ENCODE measurements at places on chromosomes 12 and 14. TPM values are rescaled to one million over a fixed set of nuclear protein-coding genes. Genes with fewer than 3 reads are reported as not detected.
A peak's percentile ranks its signal among the peaks of the same experiment; 100 is the strongest.

NRL gene
- 1.1 TPM for total RNA-seq

NEDD1 gene
- total RNA-seq: 14.6 TPM

FAM186B gene
- total RNA-seq: 0.30 TPM

PAPLN gene
- 21.4 TPM for total RNA-seq

GPR68 gene
- total RNA-seq: 6.3 TPM

TMTC1 gene
- 84.6 TPM for total RNA-seq

ANKS1B gene
- total RNA-seq: 37.0 TPM

FAM222A gene
- total RNA-seq: 0.52 TPM

ETFRF1 gene
- 25.3 TPM for total RNA-seq

GRCh38 chr14:74546416-74546815 lies 52.9 kb downstream of the ISCA2 start:
- no peak for DNase-seq

- no peak for DNase-seq
These were observed 19.5 kb downstream of the GPR68 start for GRCh38 chr14:91225025-91225424.

DNA sequence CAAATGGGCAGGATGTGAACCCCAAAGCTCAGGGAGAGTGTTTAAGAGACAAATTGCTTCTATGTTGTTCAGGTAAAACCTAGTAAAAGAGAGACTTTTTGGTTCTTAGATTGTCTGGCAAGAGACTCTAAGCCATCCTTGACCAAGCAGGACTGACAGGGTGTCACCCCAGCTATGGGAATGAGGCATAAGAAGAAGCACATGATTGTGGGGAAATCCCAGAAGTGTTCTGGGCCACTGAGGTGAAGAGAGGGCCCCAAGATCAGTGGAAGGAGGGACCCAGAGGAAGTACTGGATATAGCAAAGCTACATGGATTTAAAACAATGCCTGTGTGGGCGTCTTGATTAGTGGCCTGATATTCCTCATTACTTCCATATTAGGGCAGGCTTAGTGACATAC lies 99.0 kb downstream of the SAMD4A start:
- DNase-seq: no peak

DNA sequence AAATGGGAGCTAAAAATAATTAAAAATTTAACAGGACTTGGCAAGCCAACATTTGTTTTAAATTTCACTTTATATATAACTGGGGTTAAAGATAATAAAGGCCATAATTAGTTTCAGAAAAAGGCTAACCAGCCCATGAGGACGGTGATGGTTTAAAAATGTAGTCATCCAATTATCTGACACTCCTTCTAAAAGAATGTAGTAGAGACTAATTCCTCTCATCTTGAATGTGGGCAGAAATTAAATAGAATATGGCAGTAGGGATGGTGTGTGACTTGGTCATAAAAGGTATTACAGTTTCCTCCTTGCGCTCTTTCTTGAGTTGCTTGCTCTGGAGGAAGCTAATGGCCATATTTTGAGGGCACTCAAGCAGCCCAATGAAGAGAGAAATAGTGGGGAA lies 49.1 kb upstream of the PTPRB start:
- no peak for DNase-seq

DNA sequence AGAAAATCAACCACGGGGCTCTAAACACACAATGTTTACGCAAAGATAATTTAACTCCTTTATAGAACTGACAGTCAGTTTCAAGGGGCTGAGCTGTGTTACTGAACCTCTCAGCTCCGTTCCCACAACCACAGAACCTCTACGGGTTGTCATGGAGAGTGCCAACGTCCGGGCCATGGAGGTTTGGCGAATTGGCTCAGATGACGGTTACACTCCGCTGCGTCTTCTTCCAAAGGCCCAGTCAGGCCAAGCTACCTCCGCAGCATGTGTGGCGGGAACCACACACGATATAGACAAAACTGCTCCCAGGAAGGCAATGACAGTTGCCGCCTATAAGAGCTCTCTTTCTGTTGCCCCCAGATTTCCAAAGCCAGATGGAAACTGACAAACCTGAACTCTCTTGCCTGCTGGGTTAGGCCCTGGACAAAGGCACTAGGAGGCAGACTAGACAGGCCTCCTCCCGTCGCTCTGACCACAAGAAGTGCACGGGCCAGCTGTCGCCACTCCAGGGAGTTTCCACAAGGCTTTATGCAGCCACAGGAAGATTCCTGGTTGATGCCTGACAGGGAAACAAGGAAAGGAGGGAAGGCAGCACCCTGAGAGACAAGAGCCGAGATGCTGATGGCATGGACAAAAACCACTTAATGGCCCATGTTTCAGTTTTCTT lies 30.3 kb downstream of the CCDC88C start:
- DNase-seq: no peak

GRCh38 chr12:130127532-130127911 lies 34.7 kb upstream of the FZD10 start:
- DNase-seq: no peak

DNA sequence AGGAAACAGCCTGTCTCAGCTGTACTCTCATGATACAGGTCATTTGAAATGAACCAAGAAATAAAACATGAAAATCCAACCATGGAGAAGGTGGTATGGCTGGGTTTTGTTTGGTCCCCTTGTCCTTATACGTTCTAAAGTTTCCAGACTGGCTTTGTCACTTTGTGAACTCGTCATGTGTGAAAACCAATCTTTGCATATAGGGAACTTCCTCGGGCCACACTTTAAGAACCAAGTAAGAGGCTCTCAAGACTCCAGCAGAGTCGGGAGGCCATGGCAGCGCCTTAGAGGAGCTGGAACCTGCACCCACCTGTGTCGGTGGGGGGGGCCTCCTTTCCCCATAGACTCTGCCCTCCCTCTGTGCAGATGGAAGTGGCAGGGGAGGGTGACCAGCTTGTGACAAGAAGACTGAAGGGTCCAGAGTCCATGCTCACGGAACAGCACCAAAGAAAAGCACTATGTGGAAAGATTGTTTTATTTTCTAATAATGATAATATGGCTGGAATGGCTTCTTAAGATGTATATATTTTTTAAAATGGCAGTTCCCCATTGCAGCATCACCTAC lies 125.3 kb downstream of the ESRRB start:
- DNase-seq: peak; percentile 27

- DNase-seq: peak; percentile 95
These were observed at the start of gene RIMKLB for GRCh38 chr12:8697476-8698131. RIMKLB (plus strand) TSS chr12:8697991; CDS start chr12:8713867, 15,876 bp downstream.

GRCh38 chr14:63922696-63923421 lies 70.1 kb downstream of the SYNE2 start:
- DNase-seq: no peak

DNA sequence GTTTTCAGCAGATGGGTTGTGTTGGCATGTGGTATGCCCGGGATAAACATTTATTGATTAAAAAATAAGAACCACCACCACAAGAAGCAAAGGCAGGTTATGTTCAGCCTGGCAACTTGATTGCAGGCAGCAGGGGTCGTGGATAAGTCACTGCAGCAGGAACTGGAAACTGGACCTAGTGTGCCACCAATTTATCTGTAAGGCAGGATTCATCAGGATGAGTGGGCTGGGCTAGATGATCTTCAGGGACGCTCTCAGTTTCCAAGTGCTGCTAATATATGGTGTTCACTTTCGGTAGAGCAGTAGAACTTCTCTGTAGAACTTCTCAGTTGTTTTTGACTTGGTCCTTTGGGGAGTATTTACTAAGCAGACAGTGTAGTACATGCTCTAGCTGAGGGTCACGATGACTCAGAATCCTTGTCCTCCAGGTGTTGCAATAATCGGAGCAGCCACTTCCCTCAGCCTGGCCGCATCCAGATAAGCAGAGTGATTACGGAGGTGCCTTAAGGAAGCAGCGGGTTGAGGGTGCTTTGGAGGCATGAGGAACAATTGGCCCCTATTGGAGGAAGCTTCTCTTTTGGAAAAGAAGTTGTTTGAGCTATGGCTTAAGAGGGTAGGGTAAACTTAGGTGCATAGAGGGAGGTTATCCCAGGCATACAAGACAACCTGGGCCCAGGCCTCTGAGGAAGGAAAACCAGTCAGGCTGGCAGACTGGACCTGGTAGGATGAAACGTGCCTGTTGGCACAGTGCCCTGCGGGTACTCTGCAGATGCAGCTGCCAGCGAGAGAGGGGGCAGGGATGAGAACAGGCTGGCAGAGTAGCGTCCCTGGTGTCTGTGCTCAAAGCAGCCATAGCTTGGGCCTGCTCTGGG lies 104.0 kb downstream of the GPR135 start:
- DNase-seq: peak; percentile 78

DNA sequence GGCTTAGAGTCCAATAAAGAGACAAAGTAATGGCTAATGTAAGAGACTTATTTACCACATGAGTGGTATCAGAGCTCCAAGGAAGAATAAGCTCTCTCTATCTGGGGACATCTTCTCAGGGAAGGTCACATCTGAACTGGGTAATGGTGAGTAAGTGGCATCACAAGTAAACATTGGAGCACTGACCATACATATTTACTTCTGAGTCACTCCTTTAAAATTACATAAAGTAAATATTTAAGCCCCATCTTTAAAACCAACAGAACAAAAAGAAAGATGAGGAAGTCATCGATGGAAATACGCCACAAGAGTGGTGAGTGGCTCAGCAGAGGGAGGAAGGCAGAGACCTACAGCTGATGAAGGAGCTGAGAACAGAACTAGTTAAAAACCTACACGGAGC lies 159.9 kb downstream of the DUSP6 start:
- DNase-seq: no peak

DNA sequence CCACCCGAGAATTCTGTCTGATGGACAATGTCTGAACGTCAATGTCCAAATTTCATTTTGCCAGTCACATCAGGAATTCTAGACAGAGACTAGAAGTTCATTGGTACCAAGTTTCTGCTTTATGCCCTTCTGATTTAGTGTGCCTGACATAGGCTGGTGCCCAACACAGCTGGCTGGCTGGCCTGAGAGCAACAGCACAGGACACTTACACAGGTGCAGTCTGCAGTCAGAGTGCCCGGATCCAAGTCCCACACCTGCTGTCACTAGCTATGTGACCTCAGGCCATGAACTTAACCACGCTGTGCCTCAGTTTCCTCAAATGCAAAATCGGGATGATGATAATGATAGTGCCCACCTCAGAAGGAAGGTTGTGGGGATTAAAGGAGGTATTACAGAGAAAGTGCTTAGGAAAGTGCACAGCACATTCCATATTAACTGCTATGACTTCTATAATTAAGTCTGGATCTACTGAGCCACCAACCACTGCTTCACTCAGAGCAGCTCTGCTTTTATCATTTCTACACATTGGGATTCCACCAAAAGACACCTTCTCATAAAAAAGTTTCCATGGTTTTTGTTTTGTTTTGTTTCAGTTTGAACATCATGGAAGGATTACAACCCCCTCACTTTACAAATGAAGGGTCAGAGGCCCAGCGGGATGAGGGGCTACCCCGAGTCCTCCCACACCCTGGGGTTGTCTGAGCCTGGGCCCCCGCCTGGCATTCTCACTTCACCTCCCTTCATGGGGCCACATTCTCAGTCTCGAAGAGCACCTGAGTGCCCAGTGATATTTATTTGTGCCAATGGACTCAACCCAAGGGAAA lies 168.8 kb upstream of the BCL2L14 start:
- no peak for DNase-seq

GRCh38 chr14:90577661-90578282 lies 180.9 kb downstream of the CALM1 start:
- peak; percentile 66 for DNase-seq

DNA sequence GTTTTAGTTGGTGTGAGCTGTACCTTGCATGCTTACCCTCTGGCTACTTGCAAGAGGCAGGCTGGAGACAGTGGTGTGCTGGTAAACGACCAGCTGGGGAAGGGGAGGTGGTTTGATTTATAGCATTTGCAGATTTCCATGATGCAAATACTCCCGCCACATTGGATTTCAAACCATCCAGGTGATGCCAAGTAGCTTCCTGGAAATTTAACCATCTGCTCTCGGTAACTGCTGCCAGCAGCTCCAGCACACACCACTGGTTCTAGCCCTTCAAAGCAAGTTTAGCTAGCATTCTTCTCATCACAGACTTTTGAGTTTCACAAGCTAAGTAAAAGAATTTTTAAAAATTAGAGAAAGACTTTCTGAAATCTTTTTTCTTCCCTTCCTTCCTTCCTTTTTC lies 104.5 kb upstream of the AMIGO2 start:
- DNase-seq: no peak

- DNase-seq: no peak
These were observed 213.1 kb upstream of the FLRT2 start for GRCh38 chr14:85316701-85317410.

GRCh38 chr12:26580619-26581018 lies 252.4 kb downstream of the ITPR2 start:
- no peak for DNase-seq

- DNase-seq: no peak
These were observed 1.9 kb upstream of the DYNC1H1 start for GRCh38 chr14:101962503-101962874.

DNA sequence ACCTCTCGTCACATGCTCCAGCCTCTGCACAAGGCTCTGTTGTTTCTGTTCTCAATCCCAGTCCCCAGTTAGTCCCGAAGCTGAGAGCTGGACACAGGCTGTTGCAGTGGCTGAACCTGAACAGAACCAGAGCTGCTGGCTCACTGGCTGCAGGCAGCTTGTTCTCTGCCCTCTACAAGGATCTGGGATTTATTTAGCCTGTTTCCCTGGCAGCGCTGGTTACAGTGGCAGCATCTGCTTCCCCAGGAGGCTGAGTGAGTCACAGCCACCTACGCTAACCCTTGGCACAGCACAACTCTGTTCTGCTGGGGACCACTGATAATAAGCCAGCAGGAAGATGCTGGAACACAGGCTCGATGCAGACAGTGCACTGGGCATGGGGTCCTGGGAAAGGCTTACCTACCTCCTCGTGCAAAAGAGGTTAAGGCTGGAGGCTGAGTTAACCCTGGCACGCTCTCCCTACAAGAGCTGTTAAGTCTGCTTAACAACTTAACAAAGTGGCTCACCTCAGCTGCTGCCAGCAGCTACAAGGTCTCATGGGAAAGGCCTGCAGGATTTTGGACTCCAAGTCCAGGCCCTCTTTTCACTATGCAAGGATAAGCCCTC lies 299.6 kb downstream of the PCNX1 start:
- peak; percentile 88 for DNase-seq

DNA sequence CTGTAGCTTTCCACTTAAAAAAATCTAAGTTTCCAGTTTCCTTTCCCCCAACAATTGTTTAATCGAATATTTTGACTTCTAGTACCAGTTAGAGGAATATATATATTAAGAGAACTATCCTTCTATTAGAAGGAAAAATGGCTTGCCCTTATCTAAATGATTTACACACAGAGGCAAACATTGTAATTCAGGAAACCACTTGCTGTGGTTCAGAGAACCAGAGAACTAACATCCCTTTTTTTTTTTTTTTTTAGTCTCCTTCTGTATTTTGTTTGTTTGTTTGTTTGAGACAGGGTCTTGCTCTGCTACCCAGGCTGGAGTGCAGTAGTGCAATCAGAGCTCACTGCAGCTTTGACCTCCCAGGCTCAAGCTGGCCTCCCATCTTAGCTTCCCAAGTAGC lies 746.6 kb downstream of the VRK1 start:
- no peak for DNase-seq

DNA sequence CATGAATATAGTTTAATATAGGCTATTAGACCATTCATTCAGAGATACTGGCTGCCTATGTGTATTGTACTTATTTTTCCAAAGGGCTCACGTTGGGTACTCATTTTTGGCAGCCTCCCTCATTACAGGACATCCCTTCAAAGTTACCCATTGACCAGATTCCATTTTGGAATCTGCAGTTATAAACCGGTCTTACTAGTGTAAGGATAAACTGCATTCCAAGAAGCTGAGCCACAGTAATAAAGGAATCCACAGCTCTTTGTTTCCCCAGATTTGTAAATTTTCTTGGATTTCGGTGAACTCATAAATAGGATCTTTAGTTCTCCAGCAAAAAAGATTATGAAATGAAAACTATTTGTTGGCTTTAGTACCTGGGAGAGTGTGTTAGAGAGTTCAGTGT lies 18.9 kb upstream of the CFL2 start:
- DNase-seq: no peak

Data from aorta (tissue), 5 donors.